ENCODE measurements at places on chromosomes 7 and 10.

GRCh38 chr7:41792120-41792519 lies 89.2 kb upstream of the INHBA start:
- DNase-seq, result no peak
- no peaks in the 10 kb centered on the region for H3K4me1 ChIP-seq
- H3K4me3 ChIP-seq, result no peak overlapping the region
- H3K27me3 ChIP-seq, result no peaks in the 10 kb centered on the region
- H3K27ac ChIP-seq, result no peak overlapping the region
- H3K36me3 ChIP-seq, result no peaks in the 10 kb centered on the region

DNA sequence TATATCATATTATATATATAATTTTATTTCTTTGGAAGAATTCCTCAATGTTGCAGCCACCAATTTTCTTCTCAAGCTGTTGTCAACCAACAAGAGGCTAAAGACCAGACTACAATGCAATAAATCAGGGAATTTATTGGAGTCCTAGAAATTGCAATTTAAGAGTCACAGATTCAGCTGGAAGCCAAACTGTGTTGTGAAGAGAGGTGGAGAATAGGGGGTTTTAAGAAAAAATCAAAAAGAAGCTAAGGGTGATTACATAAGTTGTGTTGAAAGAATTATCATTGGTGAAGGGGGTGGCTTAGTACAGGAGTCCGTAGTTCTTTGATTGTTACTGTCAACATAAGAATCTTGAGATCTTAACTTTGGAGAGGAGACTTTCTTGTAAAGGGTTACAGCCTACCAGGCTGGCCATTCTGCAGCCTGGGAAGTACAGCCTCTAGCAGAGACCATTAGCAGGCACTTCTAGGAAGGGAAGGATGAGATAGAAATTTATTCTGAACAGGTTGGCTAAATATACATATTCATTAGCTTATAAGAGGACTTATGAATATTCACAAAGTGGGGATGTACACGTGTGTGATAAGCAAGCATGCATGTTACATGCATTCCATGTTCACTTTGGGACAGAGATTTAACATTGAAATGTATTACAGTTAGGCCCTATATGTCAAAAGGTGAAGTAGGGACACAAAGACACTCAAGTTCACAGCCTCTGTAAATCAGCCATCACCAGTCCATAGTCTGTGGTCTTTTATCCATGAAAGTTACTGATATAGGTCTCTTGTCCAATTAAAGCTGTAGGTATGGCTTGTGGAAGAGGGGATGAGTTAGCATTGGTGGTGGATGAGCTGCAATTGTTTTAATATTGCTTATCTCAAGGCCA lies 8.3 kb upstream of the TMEM168 start:
- H3K4me3 ChIP-seq, result no peak overlapping the region
- no peak for DNase-seq
- no peak overlapping the region for H3K27ac ChIP-seq

DNA sequence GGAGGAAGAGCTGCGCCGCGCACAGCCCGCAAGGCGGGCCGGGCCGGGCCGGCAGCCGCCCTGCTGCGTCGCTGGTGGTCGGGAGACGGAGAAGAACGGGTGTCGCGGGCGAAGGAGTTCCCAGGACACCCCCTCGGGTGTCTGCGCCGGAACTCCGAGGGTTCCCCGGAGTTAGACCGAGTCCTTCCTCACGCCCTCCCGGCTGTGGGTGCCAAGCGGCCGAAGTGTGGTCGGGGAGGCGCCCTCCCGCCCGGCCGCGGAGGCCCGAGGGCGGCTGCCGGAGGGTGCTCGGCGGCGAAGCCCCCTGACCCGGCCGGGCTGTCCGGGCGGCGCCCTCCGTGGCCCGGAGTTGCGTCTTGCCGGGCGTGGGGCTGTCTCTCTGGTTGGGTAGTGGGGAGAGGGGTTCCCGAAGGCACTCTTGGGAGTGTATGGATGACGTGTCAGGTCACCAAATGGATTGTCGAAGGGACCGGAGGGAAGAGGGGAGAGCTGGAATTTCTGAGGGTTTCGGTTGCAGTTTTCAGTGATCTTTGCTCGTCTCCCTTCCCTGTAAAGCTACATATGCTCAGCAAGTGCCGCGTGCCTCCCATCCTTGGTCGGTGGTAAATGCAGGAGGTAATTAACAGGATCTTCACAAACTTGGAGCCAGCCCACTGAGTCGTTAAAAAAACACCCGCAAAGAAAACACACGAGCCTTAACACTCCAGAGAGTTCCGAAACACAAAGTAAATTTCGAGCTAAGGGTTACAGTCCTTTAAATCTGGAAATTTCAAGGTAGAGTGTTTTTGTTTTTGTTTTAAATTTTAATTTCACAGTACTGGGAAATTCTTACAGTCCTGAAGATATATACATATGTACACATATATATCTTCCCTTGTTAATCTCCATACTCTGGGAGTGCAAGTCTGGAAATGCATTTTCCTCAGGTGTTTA lies 871 bp downstream of the ST7 start:
- no peaks in the 10 kb centered on the region for H3K27me3 ChIP-seq
- H3K4me3 ChIP-seq, result peak overlapping the region; percentile 81
- peaks cover 2% of the 10 kb centered on the region for H3K4me1 ChIP-seq
- DNase-seq, result peak; percentile 95

DNA sequence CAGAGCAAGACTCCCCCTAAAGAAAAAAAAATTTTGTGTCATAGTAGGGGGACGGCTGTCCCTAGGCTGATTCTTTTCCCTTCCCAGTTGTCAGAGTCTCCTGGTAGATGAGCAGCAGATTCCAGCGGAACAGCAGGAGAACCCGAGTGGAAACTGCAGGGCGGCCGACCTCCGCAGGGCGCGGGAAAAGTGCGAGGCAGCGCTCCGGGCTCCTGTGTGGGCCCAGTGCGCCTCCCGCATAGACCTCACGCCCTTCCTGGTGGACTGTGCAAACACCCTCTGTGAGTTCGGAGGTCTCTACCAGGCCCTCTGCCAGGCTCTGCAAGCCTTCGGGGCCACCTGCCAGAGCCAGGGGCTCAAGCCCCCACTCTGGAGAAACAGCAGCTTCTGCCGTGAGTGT lies 46.0 kb downstream of the ZAN start:
- DNase-seq, result no peak
- no peaks in the 10 kb centered on the region for H3K4me1 ChIP-seq
- H3K27me3 ChIP-seq, result no peaks in the 10 kb centered on the region
- H3K4me3 ChIP-seq, result no peak overlapping the region
- no peak overlapping the region for H3K27ac ChIP-seq
- no peaks in the 10 kb centered on the region for H3K36me3 ChIP-seq

- no peaks in the 10 kb centered on the region for H3K27me3 ChIP-seq
- H3K27ac ChIP-seq, result no peak overlapping the region
- H3K4me3 ChIP-seq, result no peak overlapping the region
- no peaks in the 10 kb centered on the region for H3K36me3 ChIP-seq
- H3K4me1 ChIP-seq, result no peaks in the 10 kb centered on the region
Observed at GRCh38 chr7:28580665-28581064, 168.3 kb downstream of the CREB5 start.

All from mesendoderm (in vitro differentiated cells).